ENCODE measurements at places on chromosomes 12 and 14.

DNA sequence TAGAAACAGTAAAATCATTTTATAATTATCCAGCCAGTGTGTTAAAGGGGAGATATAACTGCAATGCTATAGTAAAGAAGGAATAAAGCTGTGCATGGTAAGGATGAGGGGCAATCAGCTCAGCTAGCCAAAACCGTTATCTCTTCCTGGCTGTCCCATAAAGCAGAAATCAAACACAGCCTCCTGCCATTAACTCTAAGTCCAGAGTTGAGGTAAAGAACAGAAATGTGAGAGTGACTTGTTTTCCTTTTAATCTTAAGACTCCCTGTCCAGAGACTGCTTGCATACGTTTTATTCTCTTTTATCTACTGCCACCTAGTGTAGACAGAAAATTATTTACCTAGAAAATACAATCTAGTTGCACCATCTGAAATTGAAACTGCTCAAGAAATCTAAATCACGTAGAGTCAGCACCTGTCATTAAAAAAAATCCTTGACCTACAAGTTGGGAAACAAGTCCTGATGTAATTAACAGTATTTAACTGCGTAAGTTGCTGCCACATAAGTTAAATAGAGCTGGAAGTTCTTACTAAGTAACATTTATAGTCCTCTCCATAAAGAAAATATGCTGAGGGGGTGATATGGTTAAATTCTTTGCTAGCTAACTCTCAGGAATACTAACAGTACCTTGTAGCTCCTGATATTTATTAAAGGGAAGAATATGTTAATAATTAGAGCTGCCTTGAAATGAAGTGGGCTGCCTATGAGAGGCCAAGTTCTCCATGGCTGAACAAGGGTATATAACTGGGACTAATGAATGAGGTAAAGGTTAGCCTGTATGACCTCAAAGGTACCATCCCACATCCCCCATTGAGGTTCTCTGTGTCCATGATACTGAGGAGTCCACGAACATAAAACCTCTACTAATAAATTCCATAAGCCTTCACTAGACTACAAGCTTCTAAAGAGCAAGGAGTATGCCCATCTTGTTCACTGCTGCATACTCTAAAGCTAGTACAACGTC lies 62.7 kb downstream of the GALNT4 start:
- peak; percentile 88 for DNase-seq

DNA sequence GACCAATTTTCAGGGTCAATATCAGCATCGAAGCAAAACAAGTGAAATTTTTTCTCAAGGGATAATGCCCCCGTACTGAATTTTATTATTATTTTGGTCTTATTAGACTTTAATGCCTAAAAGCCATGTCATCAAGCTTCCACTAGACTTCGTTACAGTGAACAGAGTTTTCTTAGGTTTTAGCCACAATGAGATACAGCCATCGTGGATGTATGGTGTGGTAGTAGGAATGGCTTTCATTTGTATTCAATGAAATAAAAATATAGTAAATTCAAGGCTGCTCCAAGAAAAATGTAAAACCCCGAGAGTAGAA lies 11.7 kb downstream of the TAOK3 start:
- DNase-seq, result no peak

GRCh38 chr14:101223127-101223526 lies 319.6 kb upstream of the RTL1 start:
- DNase-seq, result no peak

DNA sequence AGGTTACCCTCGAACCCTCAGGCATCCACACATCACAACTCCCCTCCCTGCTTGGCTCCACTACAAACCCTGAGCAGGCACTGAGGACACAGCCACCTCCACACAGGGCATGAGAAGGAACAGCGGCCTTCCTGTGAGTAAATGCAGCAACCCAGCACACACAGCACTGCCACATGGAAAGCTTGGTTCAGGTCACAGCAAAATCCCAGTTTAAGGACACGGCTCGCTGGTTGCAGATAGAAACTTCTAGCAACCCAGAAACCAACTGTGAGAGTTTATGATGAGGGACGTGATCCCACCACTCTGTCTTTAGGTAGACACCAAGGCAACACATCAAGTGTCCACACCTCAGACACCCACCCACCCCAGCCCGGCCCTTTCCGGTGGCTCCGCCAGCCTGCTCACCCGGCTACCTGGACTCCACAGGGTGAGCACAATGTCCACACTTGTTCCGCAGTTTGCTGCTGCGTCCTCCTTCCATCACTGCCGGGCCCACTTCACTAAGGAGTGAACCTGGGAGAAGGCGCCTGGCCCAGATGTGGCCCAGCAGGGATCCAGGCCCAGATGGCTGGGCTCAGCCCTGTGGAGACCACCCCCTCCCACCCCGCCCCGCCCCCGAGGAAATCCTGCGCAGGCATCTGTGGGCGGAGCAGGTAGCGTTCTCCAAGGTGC lies 13.2 kb downstream of the CDCA4 start:
- DNase-seq, result no peak

- DNase-seq, result no peak
These were observed 5.5 kb upstream of the RNASE10 start for GRCh38 chr14:20499881-20500280.

DNA sequence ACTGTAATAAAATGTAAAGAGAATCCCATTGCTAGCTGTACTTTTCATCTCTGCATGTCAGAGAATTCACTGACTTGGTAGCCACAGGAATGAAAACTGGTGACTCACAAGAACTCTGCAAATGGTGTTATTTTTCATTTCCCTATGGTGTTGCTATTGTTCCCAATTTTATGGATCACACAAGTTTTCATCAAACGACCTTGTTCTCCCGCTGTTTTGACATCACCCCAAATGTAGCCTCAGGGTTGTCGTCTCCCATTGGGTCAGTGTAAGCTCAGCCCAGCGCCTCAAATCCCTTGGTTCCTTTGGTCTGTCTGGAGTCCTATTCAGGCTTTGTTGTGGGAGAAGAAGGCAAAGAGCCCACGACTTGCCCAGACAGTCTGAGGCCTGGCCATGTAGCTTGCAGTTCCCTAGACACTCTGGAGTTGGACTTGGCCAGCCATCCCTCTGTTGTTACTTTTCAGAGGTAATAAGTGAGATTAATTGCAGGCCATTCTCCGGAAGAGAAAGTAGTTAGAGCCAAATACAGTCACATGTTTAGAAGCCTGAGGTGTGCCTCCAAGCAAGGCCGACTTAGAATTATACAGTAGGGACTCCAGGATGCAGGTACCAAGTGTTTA lies 159.2 kb downstream of the TGFB3 start:
- DNase-seq, result peak; percentile 90

DNA sequence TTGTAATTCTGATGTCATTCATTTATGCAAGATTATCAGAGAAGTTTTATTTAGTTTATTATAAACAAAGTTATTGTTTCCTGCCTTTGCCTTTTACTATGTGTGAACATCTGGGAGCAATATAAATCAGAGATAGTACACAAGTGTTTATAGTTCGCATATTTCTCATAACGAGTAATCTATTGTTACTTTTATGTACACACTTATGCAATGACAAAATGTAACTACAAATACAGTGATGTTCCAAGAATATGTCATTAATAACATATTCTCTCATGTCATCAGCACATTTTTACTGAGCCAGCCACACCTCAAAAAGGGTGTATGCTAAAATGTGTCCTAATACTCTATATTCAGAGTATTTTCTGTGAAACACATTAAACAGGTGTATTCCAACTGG lies 243.2 kb downstream of the ALX1 start:
- peak; percentile 17 for DNase-seq

DNA sequence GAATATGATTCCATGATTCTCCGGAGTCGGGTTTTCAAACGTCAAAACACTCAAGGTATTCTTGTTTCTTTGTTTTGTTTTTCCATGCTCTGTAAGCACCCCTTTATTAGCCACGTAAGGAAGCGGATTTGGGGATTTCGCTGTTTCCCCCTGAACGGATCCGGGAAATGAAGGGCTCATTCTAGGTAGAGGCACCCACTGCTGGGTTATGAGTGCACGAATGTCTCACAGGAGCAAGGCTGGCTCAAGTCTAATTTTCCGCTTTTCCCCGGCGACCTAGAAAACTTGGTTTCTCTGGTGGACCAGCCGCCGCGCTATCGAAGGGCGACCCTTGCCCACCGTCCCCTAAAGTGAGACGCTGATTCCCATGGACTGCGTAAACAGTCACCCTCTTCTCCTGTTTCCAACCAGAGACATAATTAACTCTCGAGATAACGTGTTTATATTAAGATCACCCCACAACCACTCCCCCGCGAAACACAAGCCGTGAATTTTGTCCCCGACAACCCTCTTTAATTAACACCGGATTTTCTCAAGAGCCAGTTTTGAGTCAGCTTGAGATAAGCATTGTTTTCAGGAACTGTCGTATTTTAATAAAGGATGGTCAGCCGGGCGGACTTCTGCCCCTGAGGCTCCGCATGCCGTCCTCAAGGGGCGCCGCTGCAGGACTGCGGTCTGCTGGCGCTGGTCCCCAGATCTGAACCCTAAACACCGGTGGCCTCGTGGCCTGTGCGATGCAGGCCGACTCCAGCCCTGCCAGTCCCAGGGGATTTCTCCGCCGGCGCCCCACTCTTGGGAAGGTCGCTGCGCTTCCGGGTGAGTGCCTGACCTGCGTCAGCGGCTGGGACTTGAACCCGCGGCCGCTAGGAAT lies 515 bp upstream of the ABCC9 start:
- peak; percentile 17 for DNase-seq

GRCh38 chr12:54413284-54414190 lies 5.5 kb downstream of the ITGA5 start:
- peak; percentile 34 for DNase-seq

DNA sequence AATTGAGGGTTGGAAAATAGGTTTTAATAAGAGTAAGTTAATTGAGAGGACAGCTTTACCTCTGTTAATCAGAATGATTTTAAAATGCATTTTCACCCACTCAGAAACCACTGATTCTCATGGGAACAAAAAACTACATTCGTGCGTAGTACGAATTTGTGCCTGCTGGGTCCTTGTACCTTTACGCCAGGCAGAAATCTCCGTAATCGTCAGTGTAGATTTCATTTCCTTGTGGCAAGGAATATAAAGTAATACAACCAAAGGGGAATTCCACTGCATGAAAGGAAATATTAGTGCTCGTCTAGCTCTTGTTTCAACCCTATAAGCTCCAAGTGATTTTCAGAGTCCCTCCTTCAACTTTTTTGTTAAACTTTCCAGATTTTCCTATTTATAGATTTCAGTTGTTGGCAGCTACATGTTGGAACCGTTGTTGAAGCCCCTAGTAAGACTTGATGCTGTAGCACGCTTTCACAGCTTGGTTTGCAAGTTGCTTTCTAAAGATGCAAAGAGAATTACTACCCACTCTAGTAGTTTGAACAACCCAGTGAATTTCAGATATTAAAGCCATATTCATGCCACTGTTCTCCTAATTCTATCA lies 90.6 kb downstream of the ETV6 start:
- no peak for DNase-seq

- no peak for DNase-seq
These were observed 110.6 kb downstream of the ADCK1 start for GRCh38 chr14:77910506-77910905.

DNA sequence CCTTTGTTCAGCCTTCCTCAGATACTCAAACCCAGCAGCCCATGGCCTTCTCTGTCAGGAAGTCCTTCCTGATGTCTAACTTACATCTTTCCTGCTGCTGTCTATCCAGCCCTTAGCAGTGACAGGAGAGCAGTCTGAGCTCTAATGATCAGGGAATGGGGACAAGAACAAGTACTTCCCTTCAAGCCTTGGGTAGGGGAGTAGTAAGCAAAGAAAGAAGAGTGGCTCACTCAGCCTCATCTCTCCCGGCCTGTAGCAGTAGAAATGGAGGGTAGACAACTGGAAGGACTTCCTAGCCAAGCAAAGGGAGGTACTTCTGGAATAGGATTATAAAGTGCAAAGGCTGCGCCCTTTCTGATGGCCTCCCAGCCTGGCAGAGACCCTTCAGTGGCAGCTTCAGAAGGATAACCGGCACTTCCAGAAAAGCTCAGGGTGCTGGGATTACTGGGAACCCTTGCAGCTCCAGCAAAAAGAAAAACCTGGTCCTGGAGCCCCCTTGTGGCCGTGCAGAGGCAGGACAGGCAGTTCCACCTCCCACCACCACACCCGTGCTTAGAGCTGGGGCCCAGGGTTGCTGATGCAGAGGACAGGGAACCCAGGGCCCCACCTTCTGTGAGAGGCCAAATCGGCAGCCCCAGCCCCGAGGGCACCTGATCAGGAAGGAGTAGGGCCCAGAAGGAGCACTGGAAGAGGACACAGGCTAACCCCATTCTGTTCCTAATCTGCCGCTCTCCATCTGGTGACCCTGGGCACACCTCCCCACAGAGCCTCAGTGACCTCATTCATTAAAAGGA lies 12.4 kb upstream of the SMUG1 start:
- peak; percentile 80 for DNase-seq

GRCh38 chr12:68695454-68695853 lies 8.7 kb downstream of the NUP107 start:
- DNase-seq, result no peak

All from fibroblast of villous mesenchyme (primary cell).